NCI-H2227 treated with DMSO at 0.1 percent for 48 hours (cell line): ENCODE measurements at places on chromosomes 7 and 10.

- no peak for DNase-seq
Observed at GRCh38 chr10:8539056-8539455, 484.6 kb downstream of the GATA3 start.

GRCh38 chr7:38000272-38000671 lies 79.8 kb downstream of the EPDR1 start:
- no peak for DNase-seq

- no peak for DNase-seq
Observed at GRCh38 chr7:90858546-90858945, 262.4 kb downstream of the CDK14 start.

GRCh38 chr7:128378637-128379036 lies 17.1 kb upstream of the PRRT4 start:
- no peak for DNase-seq

DNA sequence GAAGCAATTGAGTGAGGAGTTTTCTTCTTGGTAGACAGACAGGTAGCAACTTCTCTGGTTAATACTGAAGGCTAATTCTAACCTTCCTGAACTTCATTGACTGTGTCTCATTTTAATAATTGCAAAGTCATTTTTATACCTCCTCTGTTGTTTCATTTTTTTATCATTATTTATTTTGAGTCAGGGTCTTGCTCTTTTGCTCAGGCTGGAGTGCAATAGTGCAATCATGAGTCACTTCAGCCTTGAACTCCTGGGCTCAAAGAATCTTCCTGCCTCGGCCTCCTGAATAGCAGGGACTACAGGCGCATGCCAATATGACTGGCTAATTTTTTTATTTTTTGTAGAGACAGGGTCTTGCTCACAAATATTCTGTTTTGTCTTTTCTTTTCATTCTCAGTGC lies 45.4 kb downstream of the APBB1IP start:
- no peak for DNase-seq

- DNase-seq: no peak
Observed at GRCh38 chr10:106716381-106716780, 448.1 kb downstream of the SORCS1 start.

DNA sequence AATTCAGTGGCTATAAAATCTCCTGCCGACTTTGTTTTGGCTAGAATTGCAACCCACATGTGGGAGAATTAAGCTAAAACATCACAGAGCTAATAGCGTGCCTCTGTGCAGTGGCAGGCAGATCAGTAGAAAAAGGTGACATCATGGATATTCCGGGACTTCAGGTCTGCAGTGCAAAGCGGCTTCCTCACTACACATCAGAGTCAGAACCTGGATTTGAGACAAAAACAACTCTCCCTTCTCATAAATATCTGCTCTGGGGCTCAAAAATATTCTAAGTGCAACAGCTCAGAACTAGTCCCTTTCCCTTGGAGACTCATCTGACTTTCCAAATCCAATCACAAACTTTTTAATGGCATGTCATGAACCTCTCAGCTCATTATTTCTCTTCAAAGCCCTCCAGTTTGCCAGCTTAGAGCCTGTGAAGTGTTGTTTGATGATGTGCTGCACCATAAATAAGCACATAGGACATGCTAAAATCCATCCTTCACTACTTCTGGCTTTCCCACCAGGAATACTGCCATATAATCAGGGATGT lies 337.1 kb downstream of the RNLS start:
- no peak for DNase-seq

- DNase-seq: no peak
Observed at GRCh38 chr10:11425676-11426075, 185.8 kb downstream of the USP6NL start.

DNA sequence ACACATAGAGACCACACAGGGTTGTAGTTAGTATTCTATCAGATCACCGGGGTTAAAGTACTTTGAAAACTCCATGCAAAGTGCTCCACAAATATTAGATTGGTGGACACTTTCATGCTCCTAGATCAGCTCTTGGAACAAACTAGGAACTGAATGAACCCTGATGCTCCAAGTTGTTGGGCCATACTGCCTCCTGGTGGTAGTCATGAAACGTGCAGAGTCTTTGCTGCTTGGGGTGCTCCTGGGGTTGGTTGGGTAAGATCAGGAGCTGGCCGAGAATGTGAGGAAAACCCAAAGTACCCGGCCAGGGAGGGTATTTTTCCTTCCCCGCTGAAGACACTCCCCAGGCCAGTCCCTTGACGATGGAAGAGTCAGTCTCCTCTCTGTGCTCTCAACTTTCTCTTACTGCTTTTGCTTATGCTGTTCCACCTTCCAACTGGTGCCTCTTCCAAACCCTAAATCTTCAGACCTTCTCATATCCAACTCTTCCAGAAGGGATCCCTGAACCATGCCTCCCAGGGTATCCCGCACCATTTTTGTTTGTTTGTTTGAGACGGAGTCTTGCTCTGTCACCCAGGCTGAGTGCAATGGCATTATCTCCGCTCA lies 918 bp upstream of the RPEL1 start:
- peak; percentile 21 for DNase-seq

- no peak for DNase-seq
Observed at GRCh38 chr7:153383781-153384180, 624.2 kb downstream of the ACTR3B start.

GRCh38 chr7:17307969-17308648 lies 9.7 kb downstream of the AHR start:
- no peak for DNase-seq

GRCh38 chr7:63918986-63919385 lies 79.7 kb upstream of the ZNF722 start:
- no peak for DNase-seq

DNA sequence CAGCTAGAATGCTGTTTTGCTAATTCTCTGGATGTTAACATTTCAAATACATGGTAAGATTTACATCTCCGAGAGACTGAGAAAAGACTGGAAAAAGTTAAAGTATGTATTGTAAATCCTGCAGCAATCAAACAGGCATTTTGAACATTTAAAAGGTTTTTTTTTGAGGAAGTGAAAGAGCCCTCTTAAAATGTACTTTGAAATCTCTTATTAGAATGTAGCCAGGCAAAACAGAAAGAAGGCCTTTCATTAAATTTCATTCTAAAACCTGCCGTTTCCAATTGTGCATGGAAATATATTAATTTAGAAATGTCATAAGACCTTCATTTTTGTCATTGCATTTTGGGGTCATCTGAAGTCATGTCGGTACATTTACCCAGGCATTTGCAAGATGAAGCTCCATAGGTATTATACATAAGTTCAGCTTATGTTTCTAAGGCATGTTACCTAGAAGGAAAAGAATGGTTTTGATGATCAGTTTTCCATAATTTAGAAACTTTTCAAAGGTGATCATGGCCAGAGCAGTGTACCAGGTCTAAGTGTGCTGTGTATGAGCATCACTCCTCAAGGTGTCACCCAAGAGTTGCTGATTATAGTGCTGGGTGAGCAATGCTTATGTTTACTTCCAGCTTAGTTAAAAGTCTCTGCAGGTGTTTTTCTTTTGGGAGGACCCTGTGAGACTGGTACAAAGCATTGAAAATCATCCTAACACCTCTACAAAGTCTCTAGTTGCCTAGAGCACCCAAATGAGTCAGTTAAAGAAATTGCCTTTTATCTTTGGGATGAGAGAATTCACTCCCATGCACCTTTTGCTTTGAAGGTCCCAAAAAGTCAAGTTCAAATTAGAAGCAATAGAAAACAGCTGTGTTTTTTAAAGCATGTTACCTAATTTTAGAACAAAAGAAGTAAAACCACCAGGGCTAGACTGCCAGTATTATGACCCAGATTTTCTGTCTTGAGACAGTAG lies 7.1 kb downstream of the ZNF736 start:
- no peak for DNase-seq

GRCh38 chr7:121351682-121352081 lies 22.9 kb downstream of the WNT16 start:
- DNase-seq: no peak

DNA sequence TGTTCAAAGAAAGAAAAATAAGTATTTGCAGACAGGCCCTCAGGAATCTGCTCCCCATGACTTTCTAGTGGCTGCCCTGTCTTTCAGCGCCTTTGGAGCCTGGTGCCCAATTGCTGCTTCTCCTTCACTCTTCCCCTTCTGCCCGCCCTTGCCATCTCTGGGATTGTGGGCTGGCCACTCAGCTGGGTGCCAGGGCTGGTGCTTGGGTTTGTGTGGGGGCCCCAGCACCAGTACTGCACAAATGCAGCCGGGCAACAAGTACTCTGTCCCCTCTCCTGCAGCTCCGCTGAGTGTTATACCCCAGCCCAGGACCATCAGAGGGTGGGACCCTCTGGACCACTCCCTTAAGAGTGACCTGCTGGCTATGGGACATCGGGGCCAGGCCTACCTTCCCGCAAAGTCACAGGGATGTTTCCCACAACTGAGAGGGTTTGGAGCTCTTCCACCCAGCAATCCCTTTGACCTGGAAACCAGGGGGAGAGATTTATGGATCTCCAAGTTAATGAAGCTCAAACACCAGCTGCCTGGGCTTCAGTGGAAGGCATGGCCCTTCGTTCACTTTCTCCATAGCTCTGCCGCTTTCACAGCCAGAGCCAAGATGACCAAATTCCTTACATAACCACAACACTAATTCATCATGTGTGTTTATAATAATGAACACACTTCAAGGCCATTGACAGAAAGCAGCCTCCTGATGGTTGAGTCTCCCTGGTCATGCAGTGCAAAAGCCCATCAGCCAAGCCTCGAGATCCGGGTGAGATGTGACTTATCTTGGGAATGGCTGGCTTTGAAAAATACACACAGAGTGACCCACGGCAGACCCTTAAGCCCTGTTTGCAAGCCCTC lies 313.9 kb upstream of the ZNF32 start:
- DNase-seq: no peak

DNA sequence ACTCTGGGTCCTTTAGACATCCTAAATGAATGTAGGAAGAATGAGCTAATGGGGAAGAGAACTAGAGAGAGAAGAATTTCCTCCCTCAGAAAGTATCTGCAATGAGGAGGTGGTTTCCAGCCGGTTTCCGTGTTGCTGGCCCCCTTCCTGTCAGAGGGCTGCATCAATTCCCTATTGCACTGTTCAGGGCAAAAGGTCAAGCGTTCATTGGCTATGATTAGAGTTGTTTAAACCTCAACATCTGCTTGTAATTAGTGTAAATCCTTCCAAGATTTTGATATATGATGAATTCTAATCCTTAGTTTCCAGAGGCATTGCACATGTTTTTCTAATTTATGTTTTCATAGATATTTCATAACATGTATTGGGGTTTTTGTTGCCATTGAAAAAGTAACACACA lies 107.3 kb upstream of the SGCE start:
- no peak for DNase-seq

GRCh38 chr7:17661982-17662585 lies 278.2 kb downstream of the SNX13 start:
- no peak for DNase-seq

DNA sequence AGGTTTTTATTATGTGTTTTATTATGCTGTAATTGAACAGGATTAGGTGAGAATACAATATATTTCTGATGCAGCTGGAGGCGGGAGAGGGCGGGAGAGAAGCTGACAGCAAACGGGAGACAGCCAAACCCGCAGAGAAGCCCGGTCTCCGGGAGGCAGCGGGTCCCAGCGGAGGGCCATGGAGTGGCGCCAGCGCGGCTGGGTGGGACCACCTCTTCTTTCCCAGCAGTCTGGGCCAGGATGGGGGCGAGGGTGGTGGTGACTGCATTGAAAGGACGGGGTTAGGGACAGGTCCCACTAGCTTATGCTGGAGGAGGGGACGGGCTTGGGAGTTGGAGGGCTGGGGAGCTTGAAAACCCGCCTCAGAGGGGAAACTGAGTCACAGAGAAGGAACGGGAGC lies 14.5 kb upstream of the KAZALD1 start:
- DNase-seq: no peak

DNA sequence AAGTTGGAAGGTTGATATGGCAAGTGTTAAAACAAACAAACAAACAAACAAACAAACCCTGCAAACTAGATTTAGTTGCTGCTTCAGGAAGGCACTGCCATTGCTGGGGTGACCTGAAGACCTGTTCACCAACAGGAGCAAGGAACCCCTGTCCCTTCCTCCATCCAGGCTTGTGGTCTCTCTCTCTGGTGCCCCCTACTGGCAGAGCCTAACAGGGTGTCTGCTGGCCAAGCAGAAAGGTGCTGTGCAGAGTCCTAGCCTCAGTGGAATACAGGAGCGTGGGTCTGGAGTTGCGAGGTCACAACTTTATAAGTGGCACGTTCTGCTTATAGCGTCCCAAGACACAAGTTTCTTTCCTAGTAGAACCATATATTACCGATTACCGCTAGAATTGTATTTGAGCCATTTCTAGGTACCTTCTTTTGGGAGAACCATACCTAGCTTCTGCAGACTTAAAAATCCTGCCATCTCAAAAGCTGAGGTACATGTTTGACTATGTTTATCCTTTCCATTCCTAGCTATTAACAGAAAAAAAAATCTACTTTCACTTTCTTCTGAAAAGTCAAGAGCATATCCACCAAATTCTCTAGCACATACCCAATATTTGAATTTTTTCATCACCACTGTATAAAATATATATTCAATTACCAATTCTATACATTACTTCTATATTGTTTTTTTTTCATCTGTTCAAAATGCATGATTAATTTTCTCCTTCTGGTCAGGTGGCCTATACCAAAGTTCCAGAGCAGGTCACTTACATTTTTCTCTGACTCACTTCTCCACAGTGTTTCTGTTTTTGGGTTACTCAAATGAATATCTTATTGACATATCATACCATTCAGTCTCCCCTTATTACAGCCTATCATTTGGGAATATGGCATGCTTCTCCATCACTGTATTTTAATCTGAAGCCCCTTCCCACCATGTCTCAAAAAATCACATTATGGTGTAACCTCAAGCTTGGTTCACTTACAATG lies 29.1 kb upstream of the CALD1 start:
- no peak for DNase-seq

DNA sequence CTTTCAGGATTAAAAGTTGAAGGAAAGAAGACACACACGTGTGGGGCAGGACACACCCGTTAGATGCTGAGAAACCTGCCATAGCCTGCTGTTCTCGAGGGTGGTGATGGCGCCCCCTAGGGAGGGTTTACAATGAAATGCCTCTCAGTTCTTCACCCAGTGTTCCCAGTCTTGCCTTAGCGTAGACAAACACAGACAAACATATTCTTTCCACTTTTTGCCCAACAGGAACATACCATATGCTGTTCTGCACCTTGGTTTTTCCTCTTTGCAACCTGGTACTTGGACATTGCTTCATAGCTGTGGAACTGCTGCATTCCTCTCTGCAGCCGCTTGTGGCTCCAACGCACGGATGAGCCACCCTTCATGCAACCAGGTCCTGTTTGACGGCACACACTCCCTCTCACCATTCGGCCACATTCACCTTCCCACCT lies 23.3 kb upstream of the HSPA12A start:
- DNase-seq: no peak

GRCh38 chr7:28338041-28338440 lies 74.3 kb upstream of the CREB5 start:
- no peak for DNase-seq

DNA sequence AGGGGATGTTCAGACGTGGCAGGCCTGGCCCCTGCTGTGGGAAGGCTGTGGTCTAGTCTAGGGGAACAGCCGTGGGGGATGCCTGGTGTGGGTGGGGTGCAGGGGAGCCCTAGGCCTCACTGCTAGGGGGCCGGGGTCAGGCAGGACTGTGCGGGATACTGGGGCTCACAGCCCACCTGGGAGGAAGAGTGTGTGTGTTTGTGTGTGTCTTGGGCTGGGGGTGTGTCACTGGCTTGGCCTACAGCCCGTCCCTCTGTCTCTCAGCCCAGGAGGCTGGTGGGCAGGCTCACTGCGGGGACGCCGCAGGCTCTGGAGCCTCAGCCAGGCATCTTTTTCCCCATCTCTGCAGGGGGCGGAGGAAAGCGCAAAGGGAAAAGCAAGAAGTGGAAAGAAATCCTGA lies 118.8 kb downstream of the GRK5 start:
- DNase-seq: no peak

GRCh38 chr7:137930581-137930980 lies 71.3 kb downstream of the CREB3L2 start:
- DNase-seq: no peak

GRCh38 chr10:118594392-118595063 lies 920 bp downstream of the PRLHR start:
- no peak for DNase-seq
